ENCODE measurements at places on chromosomes 5 and 9. TPM values are rescaled to one million over a fixed set of nuclear protein-coding genes. Genes with fewer than 3 reads are reported as not detected.

The TAF11L10 gene
- not detected for total RNA-seq

The TTF1 gene
- total RNA-seq = 12.7 TPM

The ACSL6 gene
- total RNA-seq = not detected

The IL6ST gene
- 211 TPM for total RNA-seq

The HAVCR1 gene
- total RNA-seq = not detected

The CA9 gene
- not detected for total RNA-seq

The PCDHGA4 gene
- total RNA-seq = 0.27 TPM

The NEUROG1 gene
- not detected for total RNA-seq

The ANKRD33B gene
- 0.83 TPM for total RNA-seq

The C5orf52 gene
- total RNA-seq = not detected

The SPATA31A3 gene
- not detected for total RNA-seq

The SMIM32 gene
- total RNA-seq = not detected

The GNPDA1 gene
- 51.4 TPM for total RNA-seq

The BAG1 gene
- 64.5 TPM for total RNA-seq

The DUSP1 gene
- total RNA-seq = 201 TPM

The SLC6A19 gene
- total RNA-seq = not detected

The IL13 gene
- not detected for total RNA-seq

The ARHGEF28 gene
- 45.3 TPM for total RNA-seq

The GDA gene
- not detected for total RNA-seq

The OSMR gene
- 33.1 TPM for total RNA-seq

The PRR16 gene
- total RNA-seq = 18.3 TPM

The F2RL2 gene
- total RNA-seq = 13.0 TPM

The ALDH1B1 gene
- total RNA-seq = 10.7 TPM

The ADGRD2 gene
- total RNA-seq = not detected

The CYLC2 gene
- not detected for total RNA-seq

The ANKRD34B gene
- total RNA-seq = not detected

The TTC23L gene
- total RNA-seq = 0.59 TPM

The PLAC8L1 gene
- 1.4 TPM for total RNA-seq

The PCDHA4 gene
- total RNA-seq = 12.8 TPM
